ENCODE measurements at places on chromosomes 16 and 17.

DNA sequence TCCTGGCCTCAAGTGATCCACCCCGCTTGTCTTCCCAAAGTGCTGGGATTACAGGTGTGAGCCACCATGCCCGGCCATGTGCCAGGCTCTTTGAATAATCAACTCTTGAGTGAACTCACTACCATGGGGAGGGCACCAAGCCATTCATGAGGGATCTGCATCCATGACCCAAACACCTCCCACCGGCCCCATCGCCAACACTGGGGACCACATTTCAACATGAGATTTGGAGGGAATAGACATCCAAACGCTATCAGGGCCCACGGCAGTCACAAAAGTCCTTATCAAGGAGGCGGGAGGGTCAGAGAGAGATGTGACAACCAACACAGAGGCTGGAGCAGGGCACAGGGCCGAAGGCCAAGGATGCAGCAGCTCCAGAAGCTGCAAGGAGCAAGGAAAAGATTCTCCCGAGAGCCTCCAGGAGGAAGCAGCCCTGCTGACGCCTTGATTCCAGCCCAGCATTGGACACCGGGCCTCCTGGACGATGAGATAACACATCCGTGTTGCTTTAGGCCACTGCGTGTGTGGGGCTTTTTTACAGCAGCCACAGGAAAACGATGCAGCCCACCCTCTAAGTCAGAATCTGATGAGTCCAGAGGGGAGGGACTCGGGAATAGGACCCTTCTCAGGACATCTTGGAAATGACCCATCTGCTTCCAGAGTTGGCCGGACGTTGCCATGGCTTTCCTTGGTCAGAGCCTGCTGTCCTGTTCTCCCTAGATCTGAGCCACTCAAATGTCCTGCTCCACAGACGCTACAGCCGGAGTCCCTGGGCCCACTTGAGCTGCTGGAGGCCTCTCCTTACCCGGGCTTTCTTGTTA is 47.3 kb upstream of the CMIP start:
- DNase-seq: no peak

DNA sequence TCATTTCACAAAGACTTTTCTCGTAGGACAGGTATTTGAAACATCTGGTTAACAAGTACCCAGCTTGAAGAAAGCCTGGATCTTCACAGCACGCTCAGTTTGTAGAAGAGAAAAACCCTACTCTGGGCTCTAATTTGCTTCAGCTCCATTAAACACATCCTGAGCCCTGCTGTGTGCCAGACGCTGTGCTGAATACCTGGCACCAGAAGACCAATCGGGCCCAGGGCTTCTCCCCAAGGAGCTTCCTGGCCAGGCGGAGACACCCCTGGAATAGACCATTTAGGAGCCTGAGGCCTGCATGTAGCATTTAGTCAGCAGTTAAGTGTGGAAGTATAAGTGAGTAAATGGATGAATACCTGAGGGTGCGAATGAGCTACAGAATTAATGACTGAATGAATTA is 8.9 kb upstream of the ABAT start:
- no peak for DNase-seq

DNA sequence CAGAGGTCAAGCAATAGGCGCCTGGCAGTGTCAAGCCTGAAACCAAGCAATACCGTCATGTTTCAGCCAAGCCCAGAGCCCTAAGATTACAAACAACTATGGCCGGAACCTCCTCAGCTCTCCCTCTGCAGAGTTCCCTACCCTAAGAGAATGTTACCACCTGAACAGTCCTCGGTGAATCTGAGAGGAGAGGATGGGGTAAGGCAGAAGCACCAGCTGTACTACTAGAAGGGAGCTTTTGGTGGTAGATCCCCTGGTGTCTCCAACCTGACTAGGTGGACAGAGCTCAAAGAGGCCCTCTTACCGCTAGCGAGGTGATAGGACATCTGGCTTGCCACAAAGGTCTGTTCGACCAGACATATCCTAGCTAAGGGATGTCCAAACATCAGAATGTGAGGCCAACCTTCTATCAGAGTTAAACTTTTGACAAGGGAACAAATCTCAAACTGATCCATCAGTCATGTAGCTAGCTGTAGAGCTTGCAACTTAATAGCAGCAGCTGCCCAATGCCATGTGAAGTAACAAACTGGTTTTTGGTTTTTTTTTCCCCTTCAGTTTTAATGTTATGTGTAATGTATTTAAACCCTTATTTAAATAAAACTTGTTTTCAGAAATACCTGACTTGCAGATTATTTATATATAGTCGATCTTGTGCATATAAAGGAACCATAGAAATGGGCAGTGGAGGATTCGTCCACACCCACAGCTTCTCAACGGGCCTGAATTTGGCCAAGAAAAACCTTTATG is 2.5 kb downstream of the EIF1 start:
- DNase-seq: no peak

DNA sequence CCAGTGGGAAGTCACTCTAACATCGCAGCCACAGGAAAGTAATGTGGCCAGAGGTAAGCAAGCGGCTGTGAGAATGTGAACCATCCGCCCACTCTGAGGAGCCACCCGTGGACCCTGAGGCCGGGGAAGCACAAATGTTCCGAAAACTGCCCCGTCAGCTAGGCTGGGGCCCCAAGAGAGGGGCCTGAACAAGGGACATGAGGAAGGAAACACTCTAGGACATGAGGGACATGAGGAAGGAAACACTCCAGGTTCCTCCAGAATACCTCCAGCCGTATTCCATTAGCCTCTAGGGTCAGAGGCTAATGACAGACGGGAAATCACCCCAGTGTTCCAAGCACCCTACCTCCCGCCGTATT is 317 bp downstream of the TEFM start:
- DNase-seq: no peak

- no peak for DNase-seq
These were observed 122.8 kb downstream of the SMG6 start for GRCh38 chr17:2180768-2181167.

DNA sequence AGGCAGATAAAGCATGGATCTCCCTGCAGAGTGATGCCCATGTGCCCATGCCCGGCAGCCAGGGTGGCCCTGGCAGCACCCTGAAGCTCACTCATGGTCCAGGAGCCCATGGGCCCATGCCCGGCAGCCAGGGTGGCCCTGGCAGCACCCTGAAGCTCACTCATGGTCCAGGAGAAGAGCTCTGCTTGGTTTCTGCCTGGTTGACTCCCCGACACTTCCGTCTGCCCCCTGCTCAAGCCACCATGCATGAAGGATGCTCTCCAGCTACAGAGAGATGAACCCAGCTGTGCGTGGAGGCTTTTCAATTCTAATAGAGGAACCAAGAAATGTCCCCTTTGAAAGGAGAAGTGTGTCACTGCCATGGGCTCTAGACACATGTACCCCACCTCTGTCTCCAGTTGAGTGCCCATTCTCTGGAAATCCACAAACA is 8.7 kb downstream of the CCL17 start:
- DNase-seq: no peak

- DNase-seq: no peak
These were observed 101.9 kb downstream of the LITAF start for GRCh38 chr16:11484691-11485258.

GRCh38 chr16:4101421-4102219 is 14.6 kb downstream of the ADCY9 start:
- DNase-seq: no peak

DNA sequence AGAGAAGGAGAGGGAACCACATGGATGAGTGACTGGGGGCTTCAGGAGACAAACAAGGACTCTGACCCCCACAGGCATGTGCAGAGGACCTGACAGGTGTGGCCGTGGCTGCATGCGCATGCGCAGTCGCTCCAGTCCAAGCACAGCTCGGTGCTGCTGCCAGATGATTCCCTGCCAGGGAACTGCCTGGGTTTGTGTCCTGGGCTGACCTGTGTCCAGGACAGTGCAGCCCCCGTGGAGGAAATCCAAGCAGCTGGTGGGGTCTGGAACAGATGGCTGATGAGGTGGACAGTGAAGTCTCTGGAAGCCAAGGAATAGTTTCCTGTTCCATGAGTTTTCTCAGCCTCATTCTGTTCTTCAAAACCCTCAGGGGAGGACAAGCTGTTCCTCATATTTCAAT is 27.3 kb downstream of the LASP1 start:
- DNase-seq: no peak

DNA sequence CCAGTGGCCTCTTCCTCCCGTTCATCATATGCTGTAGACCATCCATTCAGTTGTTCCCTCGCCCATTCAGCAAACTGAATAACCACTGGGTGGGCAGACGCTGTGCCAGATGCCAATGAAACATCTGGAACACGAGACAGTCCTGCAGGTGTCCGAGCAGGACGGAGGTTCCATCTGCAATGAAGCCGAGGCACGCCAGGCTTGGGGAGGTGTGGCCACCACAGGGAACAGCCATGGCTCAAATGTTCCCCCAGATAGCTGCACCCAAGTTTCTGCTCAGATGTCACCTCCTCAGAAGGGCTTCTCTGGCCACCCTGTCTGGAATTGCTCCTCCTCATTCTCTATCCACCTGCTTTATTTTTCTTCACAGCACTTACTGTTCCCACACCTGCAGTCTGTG is 30.5 kb downstream of the UBE2O start:
- DNase-seq: no peak

- no peak for DNase-seq
These were observed 46.2 kb downstream of the MEOX1 start for GRCh38 chr17:43615330-43616028.

- no peak for DNase-seq
These were observed 34.5 kb downstream of the ABCC6 start for GRCh38 chr16:16188827-16189226.

GRCh38 chr16:2205967-2206313 is 686 bp downstream of the MLST8 start:
- DNase-seq: no peak

Data from stimulated activated CD4-positive, alpha-beta T cell treated with anti-CD3 and anti-CD28 coated beads, Interleukin-15, amount 100 ng/mL, for 48 hours (primary cell).